ENCODE measurements at places on chromosomes 11 and 22.

GRCh38 chr22:32753591-32753990 is 47.9 kb upstream of the TIMP3 start:
- DNase-seq = no peak

DNA sequence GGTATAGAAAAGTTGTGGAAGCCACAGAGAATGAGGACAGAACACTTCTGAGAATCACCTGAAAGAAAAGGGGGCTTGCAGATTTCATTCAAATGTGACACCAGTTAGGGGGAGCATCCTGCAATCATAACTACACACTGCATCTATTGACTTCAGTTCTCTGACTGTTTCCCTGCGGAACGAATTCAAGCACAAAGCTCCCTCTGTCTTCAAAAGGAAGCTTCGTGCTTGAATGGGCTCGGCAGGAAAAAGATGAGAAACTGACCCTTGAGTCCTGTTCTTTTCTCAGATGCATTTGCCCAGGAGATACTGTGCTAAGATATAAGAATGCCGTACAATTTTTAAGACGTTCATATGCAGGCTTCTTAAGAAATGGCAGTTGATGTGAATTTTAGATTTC is 2000.4 kb upstream of the RAG2 start:
- DNase-seq = no peak

- no peak for DNase-seq
These were observed 124.3 kb upstream of the TTC12 start for GRCh38 chr11:113189909-113190667.

DNA sequence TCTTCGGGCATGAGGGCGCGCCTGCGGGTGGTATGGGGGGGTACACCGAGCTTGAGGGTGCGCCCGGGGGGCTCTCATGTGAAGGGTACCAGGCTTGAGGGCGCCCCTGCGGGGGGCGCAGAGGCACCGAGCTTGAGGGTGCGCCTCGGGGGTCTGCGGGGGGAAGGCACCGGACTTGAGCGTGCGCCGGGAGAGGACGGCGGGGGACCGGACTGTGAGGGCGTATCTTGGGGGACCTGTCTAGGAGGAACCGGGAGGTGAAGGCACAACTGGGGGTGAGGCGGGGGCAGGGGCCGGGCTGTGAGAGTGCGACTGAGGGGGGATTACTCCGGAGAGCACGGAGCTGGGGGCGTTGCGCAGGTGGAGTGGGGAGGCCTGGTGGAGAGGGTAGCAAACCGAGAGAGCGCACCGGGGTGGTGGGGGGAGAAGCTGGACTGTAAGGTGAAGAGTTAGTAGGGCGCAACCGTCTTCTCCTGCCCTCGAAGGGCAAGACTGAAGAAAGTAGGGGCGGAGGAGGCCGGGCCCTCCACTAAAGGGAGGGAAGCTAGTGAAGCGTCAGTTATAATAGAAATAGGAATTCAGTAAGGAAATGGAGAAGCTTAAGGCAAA is 1.1 kb upstream of the DDX6 start:
- peak; percentile 29 for DNase-seq
